Astrocyte (in vitro differentiated cells and primary cell): ENCODE measurements at places on chromosomes 4 and X. TPM values are rescaled to one million over a fixed set of nuclear protein-coding genes. Genes with fewer than 3 reads are reported as not detected.

The GPRASP1 gene
- total RNA-seq, result 2.3 and 2.7 TPM in 2 replicates

The NUDT11 gene
- 9.9 and 12.7 TPM in 2 replicates for total RNA-seq

DNA sequence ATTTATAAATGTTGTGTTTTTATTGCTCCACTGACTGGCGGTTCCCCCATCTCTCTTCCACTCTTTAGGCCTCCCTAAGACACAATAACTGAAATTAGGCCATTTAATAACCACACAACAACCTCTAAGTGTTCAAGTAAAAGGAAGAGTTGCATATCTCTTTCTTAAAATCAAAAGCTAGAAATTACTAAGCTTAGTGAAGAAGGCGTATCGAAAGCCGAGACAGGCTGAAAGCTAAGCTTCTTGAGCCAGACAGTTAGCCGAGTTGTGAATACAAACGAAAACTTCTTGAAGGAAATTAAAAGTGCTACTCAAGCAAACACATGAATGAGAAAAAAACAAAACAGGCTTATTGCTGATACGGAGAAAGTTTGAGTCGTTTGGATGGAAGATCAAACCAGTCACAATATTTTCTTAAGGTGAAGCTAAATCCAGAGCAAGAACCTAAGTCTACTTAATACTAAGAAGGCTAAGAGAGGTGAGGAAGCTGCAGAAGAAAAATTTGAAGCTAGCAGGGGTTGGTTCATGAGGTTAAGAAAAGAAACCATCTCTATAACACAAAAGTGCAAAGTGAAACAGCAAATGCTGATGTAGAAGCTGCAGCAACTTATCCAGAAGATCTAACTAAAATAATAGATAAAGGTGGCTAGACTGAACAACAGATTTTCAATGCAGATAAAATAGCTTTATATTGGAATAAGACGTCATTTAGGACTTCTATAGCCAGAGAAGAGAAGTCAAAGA, 194.0 kb upstream of the TTC29 start:
- DNase-seq, result no peak

DNA sequence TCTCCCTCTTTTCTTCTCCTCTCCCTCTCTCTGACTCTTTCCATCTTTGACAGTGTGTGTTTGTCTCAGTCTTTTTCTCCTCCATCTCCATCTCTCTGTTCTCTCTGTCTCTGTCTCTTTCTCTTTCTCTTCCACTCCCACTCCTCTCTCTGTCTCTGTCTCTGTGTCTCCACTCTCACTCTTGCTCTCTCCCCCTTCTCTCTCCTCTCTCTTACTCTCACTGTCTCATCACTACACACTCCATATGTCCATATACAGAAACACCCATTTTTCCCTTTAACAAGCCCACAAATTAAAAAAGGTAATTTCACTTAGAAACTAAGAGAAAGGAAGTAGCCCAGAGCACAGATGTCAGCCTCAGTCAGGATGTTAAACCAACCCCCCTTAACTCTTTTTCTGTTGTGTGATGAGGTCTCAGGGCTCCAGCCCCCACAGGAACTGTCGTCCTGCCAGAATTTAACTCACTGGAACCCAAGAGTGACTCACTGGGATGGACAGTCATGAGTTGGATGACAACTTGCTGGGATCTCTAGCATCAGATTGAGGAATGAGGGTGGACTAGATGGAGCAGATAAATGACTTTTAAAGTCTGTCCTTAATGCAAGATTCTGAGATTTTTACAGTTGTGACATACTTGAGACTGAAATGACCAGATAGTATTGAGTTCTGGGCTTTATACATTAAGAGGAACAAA, 27.5 kb downstream of the OTUD6A start:
- peak; percentile 7 for DNase-seq

- DNase-seq, result no peak
Measured at GRCh38 chr4:56859841-56860240, 38.3 kb upstream of the SPINK2 start.

- no peak for DNase-seq
Measured at GRCh38 chrX:105299286-105299685, 78.8 kb upstream of the TEX13A start.

DNA sequence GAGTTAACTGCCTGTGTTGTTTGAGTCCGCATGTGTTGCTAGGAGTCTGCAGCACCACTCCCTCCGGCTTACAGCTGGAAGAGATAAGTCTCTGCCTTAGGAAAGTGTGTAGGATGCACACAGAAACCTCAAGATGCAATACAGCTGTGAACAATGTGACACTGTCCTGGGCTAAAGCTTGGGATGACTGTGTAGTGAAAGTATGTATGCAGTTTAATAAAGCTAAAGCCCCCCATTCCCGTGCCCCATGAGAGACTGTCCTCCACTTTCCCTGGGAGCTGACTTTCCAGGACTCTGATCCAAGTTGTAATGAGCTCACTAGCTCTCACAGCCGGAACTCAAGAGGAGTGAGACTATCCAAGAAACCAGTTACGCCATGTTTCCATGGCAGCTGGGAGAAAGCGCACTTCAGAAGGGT, 156.6 kb upstream of the FTHL17 start:
- DNase-seq, result peak; percentile 73

The HAND2 gene
- not detected in 2 replicates for total RNA-seq

GRCh38 chr4:159017323-159018026, 85.4 kb upstream of the RAPGEF2 start:
- no peak for DNase-seq

The TLR1 gene
- 0.54 and 0.70 TPM in 2 replicates for total RNA-seq

GRCh38 chr4:85870298-85871083, 395.5 kb downstream of the ARHGAP24 start:
- DNase-seq, result no peak

- DNase-seq, result no peak
Measured at GRCh38 chrX:2921750-2922149, 7.4 kb downstream of the ARSD start.

The PGM2 gene
- total RNA-seq, result 23.8 and 24.4 TPM in 2 replicates

DNA sequence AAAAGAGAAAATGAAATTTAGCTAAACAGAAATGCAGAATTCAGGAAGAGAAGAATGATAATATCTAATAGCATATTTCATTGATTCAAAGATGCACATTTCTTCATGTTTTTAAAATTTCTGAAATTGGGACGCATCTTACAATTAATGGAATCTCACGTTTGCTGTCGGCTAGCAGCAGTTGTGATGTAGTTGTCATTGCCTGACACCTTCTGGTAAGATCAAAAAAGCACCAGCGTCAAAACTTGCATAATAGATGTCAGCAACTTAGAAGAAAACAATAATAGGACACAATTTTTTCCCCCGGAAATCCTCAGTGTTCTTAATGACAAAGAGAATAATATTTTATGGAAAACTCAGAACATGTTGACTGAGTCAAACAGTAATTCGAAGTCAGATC, 29.8 kb upstream of the SLC7A3 start:
- DNase-seq, result no peak

The DMP1 gene
- 0.10 and 0.11 TPM in 2 replicates for total RNA-seq

The GLUD2 gene
- 0.53 and 0.66 TPM in 2 replicates for total RNA-seq

DNA sequence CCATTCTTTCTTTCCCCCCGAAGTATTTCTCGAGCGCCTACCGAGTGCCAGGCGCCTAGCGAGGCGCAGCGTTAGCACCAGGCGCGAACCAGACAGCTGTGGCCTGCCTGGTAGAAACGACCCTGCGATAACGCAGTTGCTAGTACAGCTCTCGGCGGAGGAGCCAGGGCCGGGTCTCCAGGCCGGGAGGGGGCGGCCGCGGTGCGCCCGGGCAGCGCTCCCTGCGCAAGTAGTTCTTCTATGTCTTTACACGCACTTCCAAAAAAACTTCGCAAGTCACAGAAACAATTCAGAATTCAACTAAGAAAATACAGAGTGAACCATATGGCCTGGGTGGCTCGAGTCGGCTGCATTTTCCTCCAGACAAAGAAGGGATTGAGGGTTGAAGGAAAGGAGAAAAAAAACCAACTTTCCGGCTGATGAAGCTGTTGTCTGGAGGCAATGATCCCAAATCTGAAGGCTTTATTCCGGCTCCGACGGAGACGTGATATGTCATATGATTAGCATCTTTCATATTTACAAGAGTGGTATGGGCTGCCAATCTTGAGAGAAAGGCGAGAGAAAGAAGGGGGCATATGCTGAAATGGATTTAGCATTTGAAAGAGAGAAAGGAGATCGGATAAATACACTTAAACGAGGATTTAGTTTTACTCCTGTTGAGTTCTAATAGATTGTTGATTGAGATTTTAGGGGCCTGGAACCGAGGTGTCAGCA, 7.2 kb upstream of the NEUROG2 start:
- peak; percentile 24 for DNase-seq

- DNase-seq, result no peak
Measured at GRCh38 chrX:123740536-123740935, 7.7 kb upstream of the THOC2 start.

GRCh38 chr4:116202524-116202923, 882.9 kb downstream of the TRAM1L1 start:
- no peak for DNase-seq

The ANXA3 gene
- 43.0 and 68.7 TPM in 2 replicates for total RNA-seq

GRCh38 chr4:122777846-122778673, 45.6 kb downstream of the BBS12 start:
- peak; percentile 93 for DNase-seq

The PABPC4L gene
- 0.58 and 0.66 TPM in 2 replicates for total RNA-seq

GRCh38 chr4:3324093-3324815, 31.4 kb downstream of the RGS12 start:
- no peak for DNase-seq

The DCAF12L2 gene
- 0.38 and 0.59 TPM in 2 replicates for total RNA-seq

The DDX53 gene
- total RNA-seq, result not detected in 2 replicates

DNA sequence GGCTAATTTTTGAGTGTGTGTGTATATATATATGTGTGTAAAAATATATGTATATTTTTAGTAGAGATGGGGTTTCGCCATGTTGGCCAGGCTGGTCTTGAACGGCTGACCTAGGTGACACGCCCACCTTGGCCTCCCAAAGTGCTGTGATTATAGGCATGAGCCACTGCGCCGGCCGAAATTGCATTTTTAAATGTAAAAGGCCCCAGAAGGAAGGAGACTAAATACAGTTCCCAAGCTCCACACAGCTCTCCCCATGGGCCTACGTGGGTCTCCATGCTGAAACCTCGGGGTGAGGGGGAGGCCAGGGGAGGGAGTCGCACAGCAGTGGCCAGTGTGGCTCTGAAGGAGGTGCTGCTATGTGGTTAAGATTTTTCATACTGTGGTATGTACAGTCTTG, 12.8 kb upstream of the CDKN2AIP start:
- DNase-seq, result no peak

DNA sequence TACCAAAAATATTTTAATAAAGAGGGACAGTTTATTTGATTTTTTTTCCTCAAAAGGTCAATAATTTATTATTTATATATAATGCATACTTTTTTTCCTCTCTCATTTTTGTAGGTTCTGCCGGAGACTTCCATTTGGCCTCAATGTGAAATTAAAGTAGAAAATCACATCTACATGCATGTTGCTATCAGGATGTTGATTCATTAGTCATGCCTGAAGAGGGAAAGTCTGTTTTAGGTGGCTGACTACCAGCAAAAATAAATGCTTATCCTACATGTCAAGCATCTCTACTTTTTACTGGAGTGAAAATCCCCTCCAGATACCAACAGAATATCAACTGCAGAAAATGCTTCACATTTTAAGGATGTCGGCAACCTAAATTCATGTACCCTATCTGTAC, 41.5 kb downstream of the KIAA0232 start:
- DNase-seq, result peak; percentile 39

DNA sequence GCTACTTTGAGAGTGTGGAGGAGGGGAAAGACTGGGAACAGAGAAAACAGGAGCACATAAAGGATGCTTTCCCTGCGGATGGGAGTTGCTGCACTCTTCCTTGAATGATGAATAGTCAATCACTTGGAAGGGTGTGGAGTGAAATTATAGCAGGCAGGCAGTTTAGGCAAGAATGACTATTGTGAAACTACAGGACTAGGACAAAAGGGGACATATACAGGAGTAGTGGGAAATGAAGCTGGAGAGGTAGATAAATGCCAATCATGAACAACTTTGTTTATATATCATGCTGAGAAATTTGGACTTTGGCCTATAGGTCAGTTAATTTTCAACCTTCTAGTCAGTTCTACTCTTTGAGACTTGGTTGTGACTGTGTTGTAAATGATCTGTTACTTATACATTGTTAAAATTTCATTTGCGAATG, 76.9 kb downstream of the PAQR3 start:
- DNase-seq, result no peak

DNA sequence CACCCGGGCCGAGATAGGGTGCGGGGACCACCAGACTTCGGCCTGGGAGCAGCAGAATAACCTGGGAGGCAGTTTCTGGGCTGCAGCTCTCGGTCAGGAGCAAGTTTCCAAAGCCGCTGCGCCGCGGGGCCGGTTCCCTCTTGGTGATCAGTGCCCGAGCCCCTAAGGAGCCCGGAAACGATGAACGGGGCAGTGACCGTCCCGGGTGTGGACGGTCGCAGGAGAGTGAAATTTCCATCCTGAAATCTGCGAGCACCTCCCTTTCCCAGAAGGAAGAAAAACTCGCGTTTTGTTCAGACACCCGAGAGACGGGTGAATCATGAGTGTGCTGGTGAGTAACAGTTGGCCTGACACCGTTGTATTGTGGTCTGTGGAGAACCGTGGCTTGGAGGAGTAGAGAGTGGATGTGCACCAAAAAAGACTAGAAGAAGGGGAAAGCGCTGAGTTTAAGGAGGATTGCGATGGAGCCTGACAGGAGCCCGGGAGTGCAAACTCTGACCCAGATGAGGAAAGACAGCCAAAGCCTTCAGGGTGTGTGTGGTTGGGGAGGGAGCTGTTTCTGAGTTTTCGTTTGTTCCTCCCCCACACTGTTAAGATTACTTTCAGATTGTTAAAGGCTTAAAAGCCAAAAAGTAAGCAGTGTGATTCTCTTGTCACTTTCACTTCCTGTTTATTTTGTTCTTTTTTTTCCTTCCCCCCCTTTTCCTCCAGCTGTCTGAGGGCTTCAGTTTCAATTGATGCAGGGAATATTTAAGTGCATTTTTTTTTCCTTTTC, 828 bp downstream of the MCUB start:
- peak; percentile 83 for DNase-seq

The TACR3 gene
- 0.05 TPM in 2 replicates for total RNA-seq

DNA sequence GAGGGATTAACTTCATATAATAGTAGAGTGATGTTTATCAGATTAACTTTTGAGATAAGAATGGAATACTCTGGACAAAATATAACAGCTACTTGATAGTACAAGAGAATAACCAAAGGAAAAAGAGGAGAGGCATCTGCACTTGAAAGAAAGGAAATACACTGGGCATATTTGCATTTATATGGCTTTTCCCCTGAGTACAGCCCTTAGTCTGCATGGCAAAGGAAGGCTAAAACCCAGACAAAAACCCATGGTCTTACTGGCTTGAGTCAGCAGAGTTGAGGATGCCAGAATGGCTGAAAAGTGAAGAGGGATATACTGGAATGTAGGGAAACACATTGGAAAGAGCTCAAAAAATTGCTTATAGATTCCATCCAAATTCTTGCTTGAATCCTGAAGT, 101.6 kb downstream of the COL4A5 start:
- DNase-seq, result no peak

The ARMCX6 gene
- 68.0 and 71.2 TPM in 2 replicates for total RNA-seq

GRCh38 chr4:118983831-118984230, 95.2 kb downstream of the SYNPO2 start:
- DNase-seq, result no peak

GRCh38 chrX:139877710-139878414, 55.0 kb downstream of the ATP11C start:
- no peak for DNase-seq
